ENCODE measurements at places on chromosomes 11 and 22.

DNA sequence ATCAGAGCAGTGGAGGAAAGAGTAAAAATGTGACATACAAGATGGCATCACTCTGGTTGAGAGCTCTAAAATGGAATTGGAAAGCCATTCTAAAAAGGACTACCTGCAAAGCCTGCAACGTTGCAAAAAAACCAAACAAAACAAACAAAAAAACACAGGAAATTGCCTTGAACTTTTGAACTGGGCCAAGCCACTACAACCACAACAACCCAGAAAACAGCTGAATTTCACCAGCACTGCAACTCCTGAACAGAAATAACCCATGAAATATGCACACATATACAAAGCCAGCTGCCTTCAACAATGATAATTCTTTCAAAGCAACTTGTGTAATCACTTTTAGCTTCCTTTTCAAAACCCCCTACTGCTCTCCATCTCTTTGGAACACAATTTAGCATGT lies 326.6 kb upstream of the LRRC4C start:
- no peak for DNase-seq

GRCh38 chr11:66002648-66003225 lies 434 bp downstream of the BANF1 start:
- no peak for DNase-seq

DNA sequence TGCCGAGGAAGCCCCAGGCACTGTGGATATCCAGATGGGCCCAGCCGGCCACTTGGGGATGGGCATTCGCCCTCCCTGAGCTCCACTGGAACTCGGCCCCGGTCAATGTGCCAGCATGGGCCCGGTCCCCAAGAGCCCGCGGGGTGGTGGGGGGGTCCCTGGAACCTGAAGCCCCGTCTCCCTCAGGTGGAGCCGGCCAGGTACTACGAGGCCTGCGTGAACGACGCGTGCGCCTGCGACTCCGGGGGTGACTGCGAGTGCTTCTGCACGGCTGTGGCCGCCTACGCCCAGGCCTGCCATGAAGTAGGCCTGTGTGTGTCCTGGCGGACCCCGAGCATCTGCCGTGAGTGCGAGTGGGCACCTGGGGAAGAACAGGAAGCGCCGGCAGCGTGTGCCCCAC lies 21.2 kb downstream of the MUC5AC start:
- DNase-seq = no peak

GRCh38 chr11:130871616-130872015 lies 44.7 kb downstream of the SNX19 start:
- no peak for DNase-seq

DNA sequence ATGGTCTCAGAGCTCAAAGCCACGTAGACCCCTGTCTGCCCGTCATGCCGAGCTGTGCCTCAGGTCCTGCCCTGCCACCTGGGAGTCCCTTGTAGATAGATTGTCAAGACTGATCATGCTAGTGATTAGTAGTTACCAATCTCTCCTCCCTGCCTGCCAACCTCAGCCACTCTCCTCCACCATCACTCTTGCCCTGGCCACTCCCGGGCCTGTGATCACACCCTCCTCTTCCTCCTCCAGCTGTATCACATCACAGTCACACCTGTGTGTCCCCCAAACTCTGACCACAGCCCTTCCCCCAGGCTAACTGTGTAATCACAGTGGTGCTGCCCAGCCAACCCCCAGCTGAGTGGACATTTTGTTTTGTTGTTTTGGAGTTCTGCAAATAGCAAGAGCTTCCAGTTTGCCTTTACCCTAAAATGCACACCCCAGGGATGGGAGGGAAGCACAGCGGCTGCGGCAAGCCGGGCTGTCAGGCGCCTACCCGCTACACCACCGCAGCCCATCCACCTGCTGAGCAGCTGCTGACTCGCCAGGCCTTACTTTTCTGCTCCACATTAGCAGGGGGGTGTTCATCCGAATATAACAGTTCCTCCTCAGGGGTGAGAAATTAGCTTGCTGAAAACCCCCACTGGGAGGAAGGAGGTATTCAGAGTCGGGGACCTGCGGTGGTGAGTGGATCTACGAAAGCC lies 45.8 kb downstream of the LRFN4 start:
- DNase-seq = no peak

DNA sequence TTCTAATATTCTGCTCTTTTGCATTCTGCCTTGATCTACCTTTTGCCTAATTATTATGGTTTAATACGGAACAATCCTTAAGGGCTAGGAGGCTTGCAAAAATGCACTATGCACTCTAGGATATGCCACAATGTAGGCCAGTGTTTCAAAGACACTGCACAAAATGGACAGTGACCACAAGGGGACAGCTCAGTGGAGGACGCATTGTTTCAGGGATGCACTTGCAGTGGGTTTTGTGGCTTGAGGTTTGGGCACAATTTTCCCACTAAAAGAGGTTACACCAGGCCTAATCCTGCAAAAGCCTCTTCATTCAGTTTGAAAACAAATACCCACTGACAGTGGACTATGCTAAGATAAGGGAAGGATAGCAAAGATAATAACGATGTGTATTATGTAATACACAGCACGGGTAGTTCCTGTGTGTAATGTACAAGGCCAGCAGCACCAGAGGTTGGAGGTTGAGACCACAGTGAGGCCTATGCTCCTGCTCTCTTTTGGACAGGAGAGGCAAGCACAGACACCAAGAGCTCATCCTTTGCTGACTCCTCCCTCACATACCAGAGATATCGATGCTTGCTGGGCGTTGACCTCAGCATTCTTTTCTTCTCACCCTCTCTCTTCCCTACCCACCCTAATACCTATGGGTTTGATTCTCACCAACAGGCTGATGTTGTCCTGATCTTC lies 12.7 kb downstream of the MAP6 start:
- DNase-seq = no peak

DNA sequence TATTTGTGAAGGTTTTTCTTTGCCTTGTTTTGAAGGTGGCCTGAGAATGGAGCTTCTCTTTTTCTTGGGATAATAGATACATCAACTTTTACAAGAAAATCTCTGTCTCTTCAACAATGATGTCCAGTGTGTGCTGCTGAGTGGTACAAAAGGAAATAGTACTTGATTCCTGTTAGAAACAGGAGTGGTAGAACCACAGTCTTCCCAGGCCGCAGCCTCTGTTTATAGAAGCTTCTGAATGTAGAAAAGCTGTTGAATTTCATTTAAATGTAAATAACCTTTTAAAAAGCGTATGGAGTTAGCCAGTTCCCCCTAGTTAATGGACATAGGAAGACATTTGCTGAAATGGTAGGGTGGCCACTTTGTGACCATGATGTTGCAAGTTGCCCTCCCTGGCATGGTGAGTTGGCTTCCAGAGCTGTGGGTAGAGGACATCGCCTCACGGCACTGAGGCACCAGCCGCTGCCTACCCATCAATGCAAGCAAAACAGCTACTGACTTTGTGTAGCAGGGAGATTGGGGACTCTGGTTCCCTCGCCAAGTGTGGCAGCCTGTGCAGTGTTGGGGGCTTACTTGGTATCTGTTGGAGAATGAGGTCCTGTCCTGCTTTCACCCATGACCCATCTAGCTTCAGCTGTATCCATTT lies 31.6 kb downstream of the C11orf91 start:
- no peak for DNase-seq

GRCh38 chr11:21552911-21553310 lies 640.0 kb upstream of the ANO5 start:
- DNase-seq = no peak

- no peak for DNase-seq
Measured at GRCh38 chr11:120354779-120355178, 18.6 kb downstream of the ARHGEF12 start.

Measured in activated CD4-positive, alpha-beta T cell treated with anti-CD3 and anti-CD28 coated beads, Interleukin-2, amount 10 ng/mL, durations not matched to agents 24 days and 14 days (primary cell).